Astrocyte (in vitro differentiated cells and primary cell): ENCODE measurements at places on chromosomes 16 and 17. TPM values are rescaled to one million over a fixed set of nuclear protein-coding genes. Genes with fewer than 3 reads are reported as not detected.

NACA2 gene
- not detected in 2 replicates for total RNA-seq

DNA sequence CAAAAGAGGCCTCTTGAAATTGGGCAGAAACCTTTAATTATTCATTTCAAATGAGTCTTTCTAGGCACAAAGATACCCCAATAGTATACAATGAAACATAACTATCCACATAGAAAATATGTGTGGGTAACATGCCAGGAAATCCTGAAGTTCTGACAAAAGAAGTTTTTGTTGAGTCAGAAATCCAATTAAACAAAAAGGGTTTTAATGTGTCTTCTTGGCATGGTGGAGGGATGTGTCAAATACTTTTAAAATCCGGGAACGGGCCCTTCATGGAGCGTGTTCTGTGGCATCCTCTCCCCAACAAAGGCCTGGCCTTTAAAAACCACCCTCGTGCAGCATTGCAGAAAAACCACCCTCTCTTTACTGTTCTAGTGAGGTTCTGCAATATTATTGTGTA, 14.2 kb downstream of the CDRT4 start:
- peak; percentile 67 for DNase-seq

GRCh38 chr17:703081-703875, 11.4 kb downstream of the VPS53 start:
- no peak for DNase-seq

GRCh38 chr16:66387817-66388332, 21.4 kb downstream of the CDH5 start:
- no peak for DNase-seq

GRCh38 chr17:69883120-69883519, 191.9 kb upstream of the KCNJ16 start:
- no peak for DNase-seq

CACNG3 gene
- not detected in 2 replicates for total RNA-seq

MYH8 gene
- total RNA-seq = 0.10 TPM in 1 of 2 replicates, not detected in the other

DNA sequence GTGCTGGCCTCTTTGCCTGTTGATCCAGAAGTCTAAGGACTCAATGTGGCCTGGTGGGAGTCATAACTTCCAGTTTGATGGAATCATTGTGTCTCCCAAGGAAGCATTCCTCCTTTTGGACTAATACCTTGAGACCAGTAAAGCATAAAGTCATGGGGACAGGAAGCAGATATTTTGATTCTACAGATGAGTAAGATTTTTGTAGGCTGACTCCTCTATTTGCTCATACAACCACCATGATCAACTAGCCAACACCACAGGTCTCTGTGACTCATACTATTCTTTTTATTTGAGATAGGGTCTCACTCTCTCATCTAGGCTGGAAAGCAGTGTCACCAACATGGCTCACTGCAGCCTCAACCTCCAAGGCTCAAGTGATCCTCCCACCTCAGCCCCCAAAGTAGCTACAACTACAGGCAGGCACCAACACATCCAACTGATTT, 6.2 kb downstream of the MT2A start:
- DNase-seq = peak; percentile 94

DNA sequence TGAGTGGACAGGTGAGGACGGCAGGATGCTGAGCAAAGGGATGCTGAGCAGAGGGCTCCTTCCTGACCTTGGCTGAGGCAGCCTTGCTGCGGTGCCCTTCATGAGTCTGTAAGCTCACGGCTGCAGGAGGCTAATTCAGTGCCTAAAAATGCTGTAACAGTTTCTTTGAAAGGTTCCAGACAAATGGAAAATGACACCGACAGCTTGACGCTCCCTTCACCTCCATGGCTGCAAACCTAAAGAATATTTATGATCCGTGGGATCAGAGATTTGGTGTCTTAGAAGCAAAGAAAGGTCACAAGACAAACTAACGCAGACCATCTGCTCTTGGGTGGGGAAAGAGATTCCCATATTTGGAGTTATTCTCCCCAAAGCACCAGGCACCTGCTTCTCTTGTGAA, 28.0 kb downstream of the TOM1L2 start:
- no peak for DNase-seq

DNA sequence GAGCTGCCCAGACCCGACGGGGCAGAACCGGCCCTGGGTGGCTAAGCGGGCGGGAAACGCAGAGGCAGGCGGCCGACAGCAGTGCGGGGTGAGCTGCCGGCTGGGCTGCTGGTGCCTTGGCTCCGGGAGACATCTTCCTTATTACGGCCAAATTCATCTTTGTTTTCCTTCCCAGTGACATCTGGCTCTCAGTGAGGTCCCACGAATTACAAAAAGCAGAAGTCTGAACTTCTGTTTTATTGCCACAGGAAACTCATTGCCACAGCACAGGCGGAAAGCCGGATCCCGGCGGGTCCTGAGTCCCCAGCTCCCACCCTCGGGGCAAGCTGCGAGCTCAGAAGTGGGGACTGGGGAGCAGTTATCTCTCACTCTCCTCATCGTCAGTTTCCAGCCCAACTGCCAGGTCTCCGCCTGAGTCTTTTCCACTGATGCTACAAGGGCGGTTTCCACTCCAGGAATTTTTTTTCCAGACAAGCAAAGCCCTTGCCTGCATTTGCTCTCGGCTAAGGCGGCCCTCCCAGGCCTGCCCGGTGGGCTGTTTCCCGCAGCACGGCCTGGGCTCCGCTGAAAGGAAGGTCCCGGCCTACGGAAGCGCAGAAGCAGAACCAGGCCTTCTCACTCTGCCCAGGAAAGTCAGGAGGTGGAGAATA, 40.3 kb downstream of the CBFA2T3 start:
- no peak for DNase-seq

TRAPPC1 gene
- total RNA-seq = 184 and 188 TPM in 2 replicates

DNA sequence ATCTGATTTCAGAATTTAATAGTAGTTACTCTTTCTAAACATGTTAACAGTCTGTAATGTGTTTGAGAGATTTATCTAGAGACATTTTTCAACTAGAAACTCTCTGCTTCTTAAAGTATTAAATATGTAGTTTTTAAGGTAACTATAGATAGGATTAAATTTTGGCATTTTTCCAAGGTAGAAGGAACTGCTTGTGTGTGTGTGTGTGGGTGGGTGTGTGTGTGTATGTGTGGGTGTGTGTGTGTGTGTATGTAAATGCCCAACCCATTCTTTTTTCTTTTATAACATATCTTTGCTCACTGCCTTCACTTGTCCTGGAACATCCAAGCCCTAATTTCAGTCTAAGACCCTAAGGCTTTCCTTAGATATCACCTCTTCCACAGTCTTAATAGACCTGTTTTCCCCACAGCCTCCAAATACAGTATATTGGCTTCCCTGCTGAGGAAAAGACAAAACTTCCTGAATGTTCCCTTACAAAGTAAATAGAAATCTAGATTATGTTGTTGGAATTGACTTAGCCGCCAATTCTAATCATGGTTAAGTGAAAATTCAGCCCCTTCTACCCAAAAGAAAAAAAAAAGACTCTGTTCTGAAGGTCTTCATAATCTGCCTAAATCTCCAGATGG, 33.5 kb downstream of the NUP93 start:
- no peak for DNase-seq

- no peak for DNase-seq
Observed at GRCh38 chr17:32699247-32699646, 177.7 kb downstream of the MYO1D start.

- peak; percentile 98 for DNase-seq
Observed at GRCh38 chr17:59619298-59620063, at the start of gene CLTC. Gene CLTC (plus strand): TSS chr17:59619895. CDS start chr17:59620132, 237 bp downstream.

JUP gene
- total RNA-seq = 236 TPM in 2 replicates

TMEM238L gene
- total RNA-seq = not detected in 2 replicates

GRCh38 chr16:11708421-11708820, 34.2 kb downstream of the TXNDC11 start:
- DNase-seq = peak; percentile 45

DNA sequence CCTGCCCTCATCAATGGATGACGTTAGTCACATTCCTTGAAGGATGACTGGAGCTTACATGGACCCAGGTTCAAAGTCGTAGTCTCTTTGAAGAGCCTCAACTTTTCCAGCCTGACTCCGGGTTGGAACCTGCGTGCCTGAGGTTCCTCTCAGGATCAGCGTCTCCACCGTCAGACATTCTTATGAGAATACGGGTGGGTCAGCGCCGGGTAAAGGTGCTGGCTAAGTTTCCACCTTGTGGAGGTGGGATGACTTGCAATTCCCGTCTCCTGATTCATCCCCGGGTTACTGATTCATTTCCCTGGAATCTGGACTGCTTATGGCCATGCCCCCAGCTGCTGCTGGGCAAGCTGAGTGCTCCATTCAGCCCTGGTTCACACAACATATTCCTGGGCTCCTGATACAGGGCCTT, 38.9 kb upstream of the CMIP start:
- DNase-seq = peak; percentile 99

DNA sequence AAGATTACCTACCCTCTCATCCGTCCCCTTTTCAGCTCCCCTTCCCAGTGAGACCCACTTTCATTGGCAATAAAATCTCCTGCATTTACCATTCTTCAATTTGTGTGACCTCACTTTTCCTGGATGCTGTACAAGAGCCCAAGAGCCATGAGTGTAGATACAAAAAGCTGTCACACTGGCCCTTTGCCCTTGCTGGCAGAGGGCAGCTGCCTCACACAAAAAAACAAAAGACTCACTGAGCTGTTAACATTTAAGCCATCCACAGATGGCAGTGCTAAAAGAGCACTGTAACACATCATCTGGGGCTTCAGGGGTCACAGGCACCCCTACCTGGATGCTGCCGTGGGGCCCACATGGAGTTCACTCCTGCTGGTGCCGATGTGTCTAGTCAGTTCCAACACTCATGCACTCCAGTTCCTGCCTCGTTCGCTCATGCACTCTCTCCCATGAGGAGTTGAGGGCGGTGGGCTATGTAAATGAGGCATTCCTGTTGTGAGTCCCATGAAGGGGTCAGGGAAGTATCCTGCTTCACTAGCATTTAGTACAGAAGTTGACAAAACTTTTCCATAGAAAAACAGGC, 123.1 kb downstream of the CA10 start:
- no peak for DNase-seq

ICAM2 gene
- not detected in 2 replicates for total RNA-seq

GRCh38 chr16:2237493-2238149, 1.4 kb downstream of the DNASE1L2 start:
- no peak for DNase-seq

DNA sequence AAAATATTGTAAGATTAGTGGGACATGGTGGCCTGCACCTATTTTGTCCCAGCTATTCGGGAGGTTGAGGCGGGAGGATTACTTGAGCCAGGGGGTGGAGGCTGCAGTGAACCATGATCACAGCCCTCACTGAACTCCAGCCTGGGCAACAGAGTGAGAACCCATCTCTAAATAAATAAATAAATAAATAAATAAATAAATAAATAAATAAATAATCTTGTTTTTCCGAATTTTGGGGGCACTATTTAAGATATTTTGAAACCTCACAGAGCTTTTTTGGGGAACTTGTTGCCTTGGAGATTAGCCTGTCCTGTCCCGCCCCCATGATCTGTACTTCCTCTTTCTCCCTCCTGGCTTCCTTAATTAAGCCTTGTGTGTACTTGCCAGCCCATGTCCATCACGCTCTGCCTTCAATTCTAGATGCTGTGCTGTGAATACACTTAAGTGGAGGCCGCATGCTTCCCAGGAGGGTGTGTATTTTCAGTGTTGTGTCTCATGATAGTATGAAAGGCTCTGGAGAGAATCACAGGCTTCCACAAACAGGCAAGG, 4.4 kb downstream of the LGALS9 start:
- no peak for DNase-seq

- no peak for DNase-seq
Observed at GRCh38 chr17:48126532-48126850, 18.9 kb downstream of the SNX11 start.

- peak; percentile 88 for DNase-seq
Observed at GRCh38 chr17:42132941-42133340, 10.3 kb downstream of the HSPB9 start.

DNA sequence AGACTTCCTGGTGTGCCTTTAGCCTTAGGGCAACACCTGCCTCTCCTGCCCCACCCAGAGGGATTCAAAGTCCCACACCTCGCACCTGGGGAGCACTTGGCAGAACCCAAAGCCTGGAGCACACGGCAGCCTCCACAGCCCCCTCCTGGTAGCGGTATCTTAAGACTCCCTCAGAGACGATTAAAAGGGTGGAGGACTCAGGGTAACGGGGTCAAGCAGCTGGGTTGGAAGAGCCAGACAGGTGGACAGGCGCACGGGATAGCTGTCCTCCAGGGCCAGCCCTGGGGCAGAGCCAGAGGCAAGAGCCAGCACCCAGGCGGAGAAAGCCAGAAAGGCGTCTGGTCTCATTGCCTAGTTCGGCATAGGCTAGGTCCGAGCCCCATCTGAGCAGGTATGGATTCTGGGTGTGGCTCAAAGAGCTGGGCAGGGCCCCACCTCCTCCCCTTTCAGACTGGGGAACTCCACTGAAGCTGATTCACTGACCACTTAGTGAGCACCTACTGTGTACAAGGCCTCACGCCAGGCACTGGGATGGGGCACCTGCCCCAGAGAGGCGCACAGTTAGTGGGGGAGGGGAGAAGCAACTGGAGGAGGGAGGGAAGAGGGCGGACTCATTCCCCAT, 55.0 kb upstream of the MEAK7 start:
- DNase-seq = no peak

- DNase-seq = no peak
Observed at GRCh38 chr17:72952641-72953315, 139.7 kb downstream of the SLC39A11 start.

- no peak for DNase-seq
Observed at GRCh38 chr17:35537601-35538141, at the start of gene SLFN12L. Gene SLFN12L (minus strand): TSS chr17:35537678. CDS start chr17:35522364, 15,314 bp downstream.

DNA sequence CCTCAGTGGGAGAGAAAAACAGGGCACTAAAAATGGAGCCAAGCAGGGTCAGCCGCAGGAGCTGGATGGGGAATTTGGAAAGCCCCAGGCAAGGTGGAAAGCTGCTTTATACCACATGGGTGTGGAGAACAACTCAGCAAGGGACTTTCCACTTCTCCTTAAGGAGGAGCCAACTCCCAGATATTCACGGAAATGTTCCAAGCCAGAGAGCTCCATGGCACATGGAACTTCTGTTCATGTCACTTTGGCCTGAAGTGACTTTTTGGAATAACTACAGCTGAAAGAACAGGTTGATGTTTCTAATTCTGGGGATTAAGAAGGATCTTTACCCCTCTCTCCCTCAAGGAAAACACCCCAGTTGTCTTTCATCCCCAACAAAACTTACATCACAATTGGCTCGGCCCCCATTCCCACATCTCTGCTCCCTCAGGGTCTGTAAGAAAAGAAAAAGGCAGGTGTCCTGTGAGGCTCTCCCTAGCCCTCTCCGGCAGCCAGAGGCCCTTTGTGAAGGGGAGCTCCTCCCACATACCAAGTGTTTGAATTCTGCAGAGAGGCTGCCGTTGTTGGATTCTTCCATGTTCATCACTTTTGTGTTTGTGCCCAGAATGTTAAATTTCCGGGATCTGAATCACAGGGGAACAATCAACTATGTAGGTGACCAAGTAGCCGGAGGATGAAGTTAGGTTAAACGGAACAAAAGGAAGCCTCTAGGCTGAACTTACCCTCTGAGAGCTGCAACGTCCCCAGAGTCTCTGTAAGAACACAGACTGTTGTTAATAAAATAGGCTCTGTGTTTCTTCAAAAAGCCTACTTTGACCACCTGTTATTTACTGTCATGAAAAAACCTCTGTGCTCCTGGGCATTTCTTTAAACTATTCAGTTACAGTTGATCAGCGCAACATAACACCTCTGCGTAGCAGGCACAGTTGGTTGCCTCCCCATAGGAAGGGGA, 41.0 kb downstream of the STAT5A start:
- DNase-seq = peak; percentile 86

GRCh38 chr16:89150981-89151380, 20.6 kb upstream of the CDH15 start:
- DNase-seq = no peak

- DNase-seq = no peak
Observed at GRCh38 chr17:44777394-44778348, 18.9 kb downstream of the ADAM11 start.
